ENCODE measurements at places on chromosomes 1 and 21. TPM values are rescaled to one million over a fixed set of nuclear protein-coding genes. Genes with fewer than 3 reads are reported as not detected.

GRCh38 chr1:91778964-91779363 lies 107.0 kb downstream of the TGFBR3 start:
- no peak for DNase-seq

NEXN gene
- 7.8 TPM for polyA plus RNA-seq

GRCh38 chr1:234437423-234438171 lies 41.4 kb downstream of the TARBP1 start:
- peak; percentile 4 for DNase-seq

- DNase-seq: no peak
Measured at GRCh38 chr1:90879281-90879680, 142.6 kb downstream of the ZNF644 start.

DNA sequence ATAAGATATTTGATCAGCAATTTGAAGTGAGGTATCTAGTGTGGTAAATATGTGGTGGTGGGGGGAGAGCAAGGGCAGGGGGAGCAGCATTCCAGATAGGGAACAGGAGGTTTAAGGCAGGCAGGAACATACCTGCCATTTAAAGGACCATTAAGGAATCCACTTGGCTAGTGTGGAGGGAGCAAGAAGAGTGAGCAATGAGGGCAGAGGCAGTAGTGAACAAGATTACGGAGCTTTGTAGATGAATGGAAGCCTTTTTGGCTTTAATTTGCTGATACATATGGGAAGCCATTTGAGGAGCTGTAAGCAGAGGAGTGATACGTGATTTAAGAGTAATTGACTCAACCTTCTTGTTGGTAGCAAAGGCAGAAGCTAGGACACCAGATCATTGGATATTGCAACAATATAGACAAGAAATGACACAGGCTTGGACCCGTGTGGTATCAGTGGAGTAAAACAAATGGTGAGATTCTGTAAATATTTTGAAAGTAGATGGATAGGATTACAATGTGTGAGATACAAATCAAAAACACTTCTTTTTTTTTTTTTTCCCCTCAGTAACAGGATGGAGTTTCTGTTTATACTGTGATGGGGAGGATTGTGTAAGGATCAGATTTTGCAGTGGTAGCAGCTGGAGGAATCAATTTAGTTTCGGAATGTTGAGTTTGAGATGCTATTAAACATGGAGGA lies 73.8 kb upstream of the B3GALT2 start:
- no peak for DNase-seq

- no peak for DNase-seq
Measured at GRCh38 chr1:20684651-20685050, 23.5 kb upstream of the DDOST start.

GRCh38 chr1:10528066-10529014 lies 53.6 kb downstream of the PEX14 start:
- DNase-seq: peak; percentile 60

DNA sequence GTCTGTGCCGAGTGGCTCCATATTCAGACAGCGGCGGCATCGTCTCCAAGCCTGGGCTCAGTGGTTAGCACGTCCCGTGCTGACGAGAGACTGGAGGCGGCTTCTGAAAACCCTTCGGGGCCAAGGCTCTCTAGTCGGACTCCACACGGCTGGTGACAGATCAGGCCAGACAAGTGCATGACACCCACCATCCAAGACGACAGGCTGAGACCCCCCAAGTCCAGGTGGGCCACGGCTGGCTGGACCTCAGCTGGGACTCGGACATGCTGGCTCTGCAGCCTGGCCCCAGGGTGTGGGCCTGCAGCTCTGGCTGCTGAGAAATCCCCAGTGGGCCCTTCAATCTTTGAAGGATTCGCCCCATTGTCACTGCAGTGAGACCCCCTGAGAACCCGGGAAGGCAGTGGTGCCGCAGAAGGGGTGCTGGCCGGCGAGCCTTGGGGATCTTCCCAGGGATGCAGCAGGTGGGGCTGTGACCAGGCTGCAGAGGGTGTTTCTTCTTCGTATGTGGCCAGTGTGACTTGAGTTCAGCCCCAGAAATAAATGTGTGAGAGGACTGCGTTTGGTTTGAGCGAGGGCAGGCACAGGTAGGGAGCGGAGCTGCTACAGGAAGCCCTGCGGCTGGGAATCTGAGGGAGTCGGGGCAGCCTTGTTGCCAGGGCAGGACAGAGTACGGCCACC lies 15.9 kb upstream of the SLC19A1 start:
- no peak for DNase-seq

GRCh38 chr21:42735944-42736343 lies 82.5 kb downstream of the PDE9A start:
- no peak for DNase-seq

DNA sequence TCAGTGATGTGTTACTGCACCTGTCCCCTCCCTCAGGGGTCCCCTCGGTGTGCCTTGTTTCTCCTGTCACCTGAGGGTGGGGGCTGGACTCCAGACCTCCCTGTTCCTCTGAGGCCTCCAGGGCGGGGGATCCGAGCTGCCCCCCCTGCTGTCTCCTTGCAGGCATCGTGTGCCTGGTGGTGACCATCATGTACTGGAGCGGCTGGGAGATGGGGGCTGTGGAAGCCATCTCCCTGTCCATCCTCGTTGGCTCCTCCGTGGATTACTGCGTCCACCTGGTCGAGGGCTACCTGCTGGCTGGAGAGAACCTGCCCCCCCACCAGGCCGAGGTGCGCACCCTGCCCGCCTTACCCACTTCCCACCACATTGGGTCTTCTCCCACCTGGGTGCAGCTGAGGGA lies 56.4 kb downstream of the DISP3 start:
- DNase-seq: no peak

GRCh38 chr21:39934895-39935294 lies 67.7 kb downstream of the PCP4 start:
- DNase-seq: no peak

DNA sequence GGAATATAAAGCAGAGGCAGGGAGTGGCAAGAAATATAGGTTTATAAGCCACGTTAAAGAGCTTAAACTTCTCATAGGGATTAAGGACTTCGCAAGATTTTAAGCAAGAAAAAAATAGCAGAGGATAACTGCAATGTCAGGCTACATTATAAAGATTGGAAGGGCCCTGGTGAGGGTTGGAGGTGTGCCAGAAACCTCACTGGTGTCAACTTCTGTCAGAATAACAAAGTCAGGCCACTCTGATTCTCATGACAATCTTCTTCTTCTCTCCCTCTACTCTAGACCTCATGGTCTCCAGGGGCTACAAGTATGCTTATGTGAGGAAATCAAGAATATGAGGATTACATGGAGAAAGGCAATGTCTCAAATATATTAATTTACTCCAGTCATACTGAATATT lies 32.6 kb upstream of the FMO2 start:
- DNase-seq: no peak

- no peak for DNase-seq
Measured at GRCh38 chr21:15793550-15794235, 63.9 kb downstream of the USP25 start.

ANKRD65 gene
- 0.31 TPM for polyA plus RNA-seq

GRCh38 chr1:15279576-15280230 lies 32.7 kb downstream of the FHAD1 start:
- no peak for DNase-seq

DNA sequence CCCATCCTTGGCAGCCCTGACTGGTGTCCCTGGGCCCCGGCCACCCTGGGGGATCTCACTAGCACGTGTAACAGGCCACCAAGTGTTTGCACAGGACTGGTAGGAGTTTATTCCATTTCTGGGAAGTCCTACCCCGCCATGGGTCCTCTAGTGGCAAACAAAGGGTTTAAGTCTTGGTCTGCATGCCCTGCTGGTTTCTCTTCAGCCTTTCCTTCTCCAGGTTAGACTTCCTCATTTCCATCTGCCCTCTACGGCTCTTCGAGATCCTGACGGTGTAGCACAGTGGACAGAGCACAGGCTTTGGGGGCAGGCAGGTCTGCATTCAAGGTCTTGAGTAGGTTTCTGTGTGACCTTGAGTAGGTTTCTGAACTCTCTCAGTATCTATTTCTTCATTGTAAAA lies 2.8 kb downstream of the AGTRAP start:
- no peak for DNase-seq

DNA sequence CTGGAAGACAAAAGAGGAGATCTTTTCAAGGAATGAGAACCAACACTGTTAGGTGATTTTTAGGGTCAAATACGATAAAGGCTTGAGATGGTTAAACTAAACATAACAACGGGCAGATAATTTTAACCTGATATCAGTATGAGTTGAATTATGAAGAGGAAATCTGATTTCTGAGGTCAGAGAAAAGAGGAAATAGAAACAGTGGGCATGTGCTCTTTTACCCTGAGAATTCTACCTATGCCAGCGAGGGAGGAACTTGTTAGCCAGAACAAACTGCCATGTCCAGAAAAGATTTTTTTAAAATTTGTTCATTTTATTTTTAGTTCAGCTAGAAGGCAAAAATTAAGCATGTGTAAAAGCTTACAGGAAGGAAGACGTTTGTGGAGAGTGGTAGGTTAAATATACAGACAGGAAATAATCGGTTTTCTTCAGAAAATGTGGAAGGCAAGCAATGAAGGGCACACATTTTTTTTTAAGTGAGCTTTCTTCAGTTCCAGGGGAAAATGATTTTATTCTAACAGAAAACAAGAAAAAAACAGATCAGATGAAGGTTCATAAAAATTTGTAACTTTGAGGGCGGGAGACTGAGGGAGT lies 1745.3 kb downstream of the MRPL39 start:
- no peak for DNase-seq

- no peak for DNase-seq
Measured at GRCh38 chr1:112960384-112960783, 4.4 kb upstream of the SLC16A1 start.

GRCh38 chr1:107532318-107532717 lies 391.5 kb downstream of the NTNG1 start:
- DNase-seq: no peak

DNA sequence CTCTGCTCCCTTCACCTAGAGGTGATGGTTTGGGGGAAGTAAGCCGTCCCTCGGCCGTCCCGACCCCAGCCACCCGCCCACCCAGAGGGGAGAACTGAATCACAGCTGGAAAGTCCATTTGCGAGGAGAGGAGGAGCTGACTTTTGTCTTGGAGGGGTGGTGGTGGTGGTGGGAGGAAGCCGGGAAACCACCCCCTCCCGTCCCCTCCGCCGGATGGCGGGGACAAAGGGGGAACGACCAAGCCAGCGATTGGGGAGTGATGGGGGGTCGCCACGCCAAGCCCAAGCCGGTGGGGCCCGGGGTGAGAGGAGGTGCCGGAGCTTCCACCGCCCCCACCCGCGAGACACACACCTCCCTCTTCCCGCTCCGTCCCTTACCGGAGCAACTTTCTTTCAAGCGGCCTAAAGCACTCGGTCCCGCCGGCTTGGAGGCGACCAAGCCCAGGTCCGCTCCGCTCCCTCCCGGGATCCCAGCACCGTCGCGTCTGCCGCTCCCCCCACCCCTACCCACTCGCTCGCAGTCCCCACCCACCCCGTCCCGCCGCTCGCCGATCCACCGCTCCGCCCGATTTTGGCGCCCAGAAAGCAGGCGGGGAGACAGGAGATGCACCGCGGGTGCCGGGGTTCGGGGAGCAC lies 540 bp downstream of the ARHGEF2 start:
- DNase-seq: no peak

- peak; percentile 67 for DNase-seq
Measured at GRCh38 chr1:208107425-208108212, 136.6 kb downstream of the PLXNA2 start.

DNA sequence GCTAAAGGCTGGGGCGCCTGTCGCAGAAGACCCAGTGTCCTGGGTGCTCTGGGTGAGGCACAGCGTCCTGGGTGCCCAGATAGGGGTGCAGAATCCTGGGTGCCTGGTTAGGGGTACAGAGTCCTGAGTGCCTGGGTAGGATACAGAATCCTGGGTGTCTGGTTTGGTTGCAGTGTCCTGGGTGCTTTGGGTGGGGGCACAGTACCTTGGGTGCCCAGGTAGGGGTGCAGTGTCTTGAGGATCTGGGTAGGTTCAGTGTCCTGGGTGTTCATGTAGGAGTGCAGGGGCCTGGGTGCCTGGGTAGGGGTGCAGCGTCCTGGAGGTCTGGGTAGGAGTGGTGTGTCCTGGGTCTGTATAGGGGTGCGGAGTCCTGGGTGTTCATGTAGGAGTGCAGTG lies 178.7 kb downstream of the CAMTA1 start:
- DNase-seq: no peak

KRTAP13-2 gene
- polyA plus RNA-seq: not detected

NDC1 gene
- polyA plus RNA-seq: 17.5 TPM

DNA sequence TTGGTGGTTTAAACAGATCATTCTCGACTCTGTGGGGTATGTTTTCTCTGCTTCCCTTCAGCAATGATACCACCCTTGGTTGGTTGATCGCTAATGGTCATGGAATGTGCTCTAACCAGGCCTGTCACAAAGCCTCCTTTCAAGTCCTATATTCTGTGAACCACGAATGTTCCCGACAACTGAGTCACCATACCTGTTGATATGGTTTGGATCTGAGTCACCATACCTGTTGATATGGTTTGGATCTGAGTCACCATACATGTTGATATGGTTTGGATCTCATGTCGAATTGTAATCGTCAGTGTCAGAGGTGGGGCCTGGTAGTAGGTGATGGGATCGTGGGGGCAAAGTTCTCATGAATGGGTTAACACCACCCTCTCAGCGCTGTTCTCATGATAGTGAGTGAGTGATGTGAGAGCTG lies 10.2 kb upstream of the CAMK2N1 start:
- no peak for DNase-seq

DNA sequence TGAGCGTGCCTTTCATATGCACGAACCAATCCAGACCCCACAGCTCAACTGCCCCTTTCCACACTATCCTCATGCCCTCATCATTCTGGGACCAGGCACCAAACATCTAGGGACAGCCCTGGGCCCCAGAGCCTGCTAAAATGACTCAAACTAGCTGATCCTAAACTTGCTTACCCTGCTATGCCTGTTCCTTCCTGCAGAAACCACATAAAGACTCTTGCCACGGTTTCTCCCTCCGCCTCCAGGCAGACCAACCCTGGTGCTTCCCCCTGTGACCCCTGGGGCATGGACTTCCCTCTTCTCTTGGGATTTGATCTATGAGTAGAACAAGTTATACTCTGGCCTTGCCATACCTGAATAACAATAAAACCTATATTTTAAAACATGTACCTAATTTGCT lies 138.0 kb upstream of the CD34 start:
- DNase-seq: no peak

TCHHL1 gene
- not detected for polyA plus RNA-seq

- DNase-seq: no peak
Measured at GRCh38 chr1:217268058-217268457, 362.8 kb downstream of the GPATCH2 start.

GRCh38 chr1:43651902-43652301 lies 2.0 kb downstream of the KDM4A start:
- DNase-seq: no peak

FMO3 gene
- 0.45 TPM for polyA plus RNA-seq

Measured in BJ (cell line).